ENCODE measurements at places on chromosomes 6 and 20.

DNA sequence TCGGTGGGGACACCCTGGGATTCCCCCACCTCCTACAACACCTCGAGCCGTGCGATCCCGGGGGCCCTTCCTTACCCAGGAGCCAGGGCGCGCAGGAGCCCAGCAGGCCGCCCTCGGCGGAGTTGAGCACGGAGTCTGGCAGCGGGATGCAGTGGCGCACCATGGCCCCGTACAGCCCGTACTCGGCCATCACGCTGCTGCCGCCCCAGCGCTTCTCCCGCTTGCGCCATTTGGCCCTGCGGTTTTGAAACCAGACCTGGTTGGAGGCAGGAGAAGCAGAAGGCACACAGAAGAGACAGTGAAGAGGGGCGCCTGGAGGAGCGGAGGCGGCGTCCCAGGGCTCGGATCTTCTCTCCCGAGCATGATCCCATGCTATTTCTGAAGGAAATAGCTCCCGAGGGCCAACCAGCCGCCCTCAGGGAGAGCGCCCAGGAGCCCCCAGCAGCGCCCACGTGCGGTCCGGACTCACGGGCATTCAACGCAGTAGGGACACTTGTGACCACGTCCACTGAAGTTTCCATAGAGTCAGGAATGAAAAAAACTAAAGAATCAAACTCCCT is 4.3 kb downstream of the VSX1 start:
- no peak for DNase-seq

DNA sequence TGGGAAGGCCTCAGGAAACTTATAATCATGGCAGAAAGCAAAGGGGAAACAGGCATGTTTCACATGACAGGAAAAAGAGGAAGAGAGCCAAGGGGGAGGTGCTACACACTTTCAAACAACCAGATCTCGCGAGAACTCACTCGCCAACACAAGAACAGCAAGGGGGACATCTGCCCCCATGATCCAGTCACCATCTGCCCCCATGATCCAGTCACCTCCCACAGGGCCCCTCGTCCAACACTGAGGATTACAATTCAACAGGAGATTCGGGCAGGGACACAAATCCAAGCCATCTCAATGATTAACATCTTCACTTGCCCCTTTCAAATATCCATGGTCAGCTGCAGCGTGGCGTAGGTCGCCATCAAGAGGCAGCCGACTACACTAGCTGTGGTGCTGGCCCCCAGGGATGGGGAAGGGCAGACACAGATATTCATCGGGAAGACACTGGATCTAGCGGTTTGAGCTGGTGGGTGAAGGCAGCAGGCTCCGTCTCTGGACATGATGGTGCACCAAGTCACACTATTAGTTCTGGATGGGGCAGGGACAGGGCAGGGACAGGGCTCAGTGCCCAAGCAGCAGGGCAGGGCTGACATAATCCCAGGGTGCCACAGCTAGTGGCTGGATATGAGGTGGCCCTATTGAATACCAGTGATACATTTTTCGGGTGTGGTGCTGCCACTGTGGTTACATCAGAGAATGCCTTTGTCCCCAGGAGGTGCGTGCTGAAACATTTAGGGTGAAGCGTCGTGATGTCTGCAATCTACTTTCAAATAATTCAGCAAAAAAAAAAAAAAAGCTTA is 31.6 kb downstream of the TUBB2B start:
- DNase-seq, result no peak

DNA sequence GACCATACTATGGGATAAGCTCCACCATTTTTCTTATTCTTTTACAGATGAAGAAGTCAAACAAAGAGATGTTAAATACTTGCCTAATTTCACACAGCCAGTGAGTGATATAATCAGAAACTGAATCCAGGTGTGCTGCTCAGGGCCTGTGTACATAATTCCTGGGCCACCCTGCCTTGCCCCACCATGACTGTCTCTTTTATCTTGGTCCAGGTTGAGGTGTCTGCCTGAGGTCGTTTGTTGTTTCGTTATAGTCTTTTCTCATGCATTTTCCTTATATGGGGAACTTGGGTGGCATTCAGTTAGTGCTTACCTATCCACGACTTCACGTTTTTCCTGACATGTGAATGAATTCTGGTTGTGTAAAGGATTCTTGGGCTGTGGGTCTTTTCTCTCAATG is 277.6 kb downstream of the COL12A1 start:
- DNase-seq, result no peak

- DNase-seq, result no peak
Measured at GRCh38 chr6:160039441-160039840, 70.6 kb downstream of the IGF2R start.

DNA sequence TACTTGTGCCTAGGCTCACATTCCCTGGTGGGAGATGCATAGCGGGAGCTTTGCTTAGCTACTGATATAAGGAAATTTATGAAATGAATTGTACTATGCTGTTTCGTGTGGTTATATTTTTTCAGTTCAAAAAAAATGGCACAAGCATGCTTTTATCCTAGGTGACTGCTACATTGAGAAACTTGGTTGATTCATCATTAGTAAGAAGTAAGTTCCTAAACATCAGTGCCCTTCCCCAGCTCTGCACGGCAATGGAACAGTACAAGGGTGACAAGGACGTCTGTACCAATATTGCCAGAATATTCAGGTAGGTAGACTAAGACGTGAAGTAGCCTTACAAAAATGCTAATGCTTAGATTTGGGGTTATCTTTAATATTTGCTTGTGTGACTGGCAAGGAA is 79.7 kb downstream of the ARMC2 start:
- DNase-seq, result no peak

DNA sequence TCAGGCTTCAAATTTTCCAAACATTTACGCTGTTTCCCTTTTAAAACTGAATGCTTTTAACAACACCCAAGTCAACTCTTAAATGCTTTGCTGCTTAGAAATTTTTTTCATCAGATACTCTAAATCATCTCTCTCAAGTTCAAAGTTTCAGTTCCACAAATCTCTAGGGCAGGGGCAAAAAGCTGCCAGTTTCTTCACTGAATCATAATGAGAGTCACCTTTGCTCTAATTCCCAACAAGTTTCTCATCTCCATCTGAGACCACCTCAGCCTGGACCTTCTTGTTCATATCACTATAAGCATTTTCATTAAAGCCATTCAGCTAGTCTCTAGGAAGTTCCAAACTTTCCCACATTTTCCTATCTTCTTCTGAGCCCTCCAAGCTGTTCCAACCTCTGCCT is 69.1 kb downstream of the RNF217 start:
- DNase-seq, result no peak

DNA sequence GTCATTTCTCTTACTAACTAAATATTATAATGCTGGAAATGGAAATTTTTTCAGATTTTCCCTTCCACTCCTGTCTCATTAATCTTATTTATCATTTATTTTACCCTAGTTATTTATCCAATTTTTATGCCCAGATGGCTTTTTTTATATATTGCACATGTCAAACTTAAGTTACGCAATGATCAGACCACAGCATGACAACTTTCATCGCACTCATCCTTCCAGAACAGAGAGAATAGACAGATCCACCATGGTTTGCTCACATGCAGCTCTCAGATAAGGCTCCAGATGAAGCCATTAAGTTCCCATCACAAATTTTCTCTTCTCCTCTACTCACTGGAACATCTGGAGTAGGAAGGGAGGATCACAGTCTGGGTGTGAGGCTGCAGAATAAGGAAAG is 48.7 kb downstream of the MAP7 start:
- DNase-seq, result no peak

DNA sequence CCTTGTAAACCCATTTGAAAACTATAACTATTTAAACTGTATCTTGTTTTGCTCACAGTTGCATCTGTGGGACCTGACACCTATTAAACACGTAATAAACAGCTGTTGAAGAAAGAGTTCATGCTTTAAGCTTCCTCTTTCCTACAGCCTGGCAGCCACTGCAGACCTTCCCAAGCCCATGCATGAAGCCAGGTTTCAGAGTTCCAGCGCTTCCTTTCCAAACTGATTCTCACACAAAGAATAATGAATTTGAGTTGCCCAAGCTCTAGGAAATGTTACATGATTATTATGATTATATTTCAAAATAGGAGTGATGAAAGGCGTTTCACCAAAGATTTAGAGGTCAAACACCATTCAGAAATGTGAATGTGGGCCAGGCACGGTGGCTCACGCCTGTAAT is 3.7 kb downstream of the AGPAT4 start:
- DNase-seq, result no peak

DNA sequence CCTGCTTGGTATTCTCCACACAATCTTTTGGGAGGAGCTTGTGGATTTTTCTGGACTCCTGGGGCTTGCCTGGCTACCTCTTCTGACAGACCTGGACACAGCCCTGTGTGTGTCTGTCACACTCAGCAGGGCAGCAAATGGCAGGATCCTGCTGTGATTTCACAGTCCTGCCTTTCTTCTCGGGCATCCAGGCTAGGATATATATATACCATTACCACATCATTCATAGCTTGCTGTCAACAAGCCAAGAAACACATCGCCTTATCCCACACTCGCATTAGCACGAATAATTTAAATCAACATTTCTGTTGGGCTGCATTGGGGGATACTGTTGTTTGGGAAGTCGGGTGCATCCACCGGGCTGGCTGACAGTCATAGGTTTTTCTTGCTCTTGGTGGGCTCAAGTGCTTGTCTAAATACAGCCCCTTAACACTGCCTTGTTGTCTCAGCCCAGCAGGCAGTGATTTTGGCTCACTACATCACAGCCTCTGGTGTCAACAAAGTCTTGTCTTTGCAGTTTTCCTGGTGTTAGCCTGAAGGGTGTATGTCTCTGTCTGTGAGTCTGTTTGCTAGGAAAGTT is 154.9 kb upstream of the FERMT1 start:
- DNase-seq, result no peak

GRCh38 chr6:45470131-45470738 is 92.5 kb upstream of the SUPT3H start:
- DNase-seq, result no peak

DNA sequence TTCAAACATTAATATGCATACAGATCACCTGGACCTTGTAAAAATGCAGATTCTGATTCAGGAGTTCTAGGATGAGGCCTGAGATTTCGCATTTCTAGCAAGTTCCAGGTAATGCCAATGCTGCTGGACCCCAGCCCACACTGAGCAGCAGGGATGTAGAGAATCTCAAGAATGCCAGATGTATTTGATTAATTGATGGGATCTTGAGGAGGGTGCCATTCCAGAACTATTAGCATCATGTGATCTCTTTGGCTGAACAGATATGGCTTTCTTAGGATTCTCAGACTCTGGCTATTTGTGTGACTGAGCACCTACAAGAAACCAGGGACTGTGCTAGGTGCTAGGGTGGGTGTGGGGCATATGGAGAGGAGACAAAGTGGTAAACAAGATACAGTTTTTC is 16.5 kb upstream of the SNX3 start:
- DNase-seq, result no peak

- no peak for DNase-seq
Measured at GRCh38 chr6:55227862-55228261, 53.5 kb downstream of the HCRTR2 start.

- DNase-seq, result no peak
Measured at GRCh38 chr20:44942264-44942973, 17.8 kb downstream of the TOMM34 start.

DNA sequence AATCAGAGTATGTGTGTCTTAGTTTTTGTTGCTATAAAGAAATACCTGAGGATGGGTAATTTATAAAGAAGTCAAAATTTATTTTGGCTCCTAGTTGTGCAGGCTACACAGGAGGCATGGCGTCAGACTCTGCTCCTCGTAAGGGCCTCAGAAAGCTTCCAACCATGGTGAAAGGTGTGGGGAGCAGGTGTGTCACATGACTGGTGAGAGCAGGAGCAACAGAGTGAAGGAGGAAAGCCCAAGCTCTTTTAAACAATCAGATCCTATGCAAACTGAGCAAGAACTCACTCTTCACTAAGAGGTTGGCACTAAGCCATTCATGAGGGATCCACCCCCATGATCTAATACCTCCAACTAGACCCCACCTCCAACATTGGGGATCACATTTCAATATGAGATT is 1524.3 kb downstream of the HACE1 start:
- DNase-seq, result no peak

DNA sequence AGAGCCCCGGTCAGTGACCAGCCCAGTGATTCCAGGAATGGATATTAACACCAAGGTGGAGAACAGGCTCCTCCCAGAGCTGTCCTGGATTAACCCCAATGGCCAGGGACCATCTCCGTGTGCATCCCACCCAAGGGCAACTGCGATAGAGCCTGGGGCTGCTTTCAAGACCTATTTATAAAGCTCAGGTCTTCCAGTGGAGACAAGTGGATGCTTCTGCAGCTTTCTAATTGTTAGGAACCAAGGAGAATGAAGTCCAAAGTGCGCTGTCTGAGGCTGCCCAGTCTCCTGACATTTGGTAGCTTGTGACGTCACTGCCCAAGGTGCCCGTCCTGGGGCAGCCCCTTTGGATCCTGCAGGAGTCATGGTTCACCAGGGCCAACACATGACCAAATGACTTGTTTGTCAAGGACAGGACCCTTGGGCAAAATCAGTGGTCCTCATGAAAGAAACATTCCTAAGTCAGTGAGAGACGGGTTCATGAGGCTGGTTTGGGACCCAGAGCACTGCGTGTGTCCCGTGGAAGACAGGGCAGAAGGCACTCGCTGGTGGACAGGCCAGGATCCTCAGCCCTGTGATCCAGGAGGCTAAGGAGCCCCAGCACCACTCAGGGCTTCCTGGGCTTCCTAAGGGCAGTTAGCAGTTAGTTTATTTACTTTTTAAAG is 174.9 kb downstream of the ANKRD60 start:
- DNase-seq, result no peak

GRCh38 chr6:7050872-7051779 is 56.6 kb upstream of the RREB1 start:
- peak; percentile 15 for DNase-seq
